8988T (cell line): ENCODE measurements at places on chromosomes 3 and 15.

DNA sequence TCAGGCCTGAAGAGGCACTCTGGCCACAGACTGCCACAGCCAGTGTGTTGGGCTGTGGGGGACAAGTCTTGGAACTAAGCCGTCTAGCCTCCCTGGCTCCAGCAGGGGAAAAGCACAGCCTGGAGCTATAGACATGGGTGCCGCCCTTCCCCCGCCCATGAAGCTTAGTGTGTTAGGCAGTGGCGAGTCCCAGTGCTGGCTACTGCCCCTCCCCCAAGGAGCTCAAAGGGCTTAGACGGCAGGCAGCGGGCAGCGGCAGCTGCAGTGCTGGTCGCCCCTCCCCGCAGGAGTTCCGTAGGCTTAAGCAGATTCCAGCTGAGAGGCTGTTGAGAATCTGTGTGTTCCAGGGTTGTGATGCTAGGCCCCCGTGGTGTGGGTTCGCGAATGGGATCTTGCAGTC lies 135.8 kb upstream of the RORA start:
- no peak for DNase-seq

- DNase-seq = no peak
Measured at GRCh38 chr3:51953445-51953844, 1.7 kb upstream of the GPR62 start.

GRCh38 chr3:58858126-58858525 lies 191.6 kb upstream of the FAM3D start:
- DNase-seq = no peak

GRCh38 chr15:88181613-88182012 lies 74.9 kb downstream of the NTRK3 start:
- DNase-seq = no peak

DNA sequence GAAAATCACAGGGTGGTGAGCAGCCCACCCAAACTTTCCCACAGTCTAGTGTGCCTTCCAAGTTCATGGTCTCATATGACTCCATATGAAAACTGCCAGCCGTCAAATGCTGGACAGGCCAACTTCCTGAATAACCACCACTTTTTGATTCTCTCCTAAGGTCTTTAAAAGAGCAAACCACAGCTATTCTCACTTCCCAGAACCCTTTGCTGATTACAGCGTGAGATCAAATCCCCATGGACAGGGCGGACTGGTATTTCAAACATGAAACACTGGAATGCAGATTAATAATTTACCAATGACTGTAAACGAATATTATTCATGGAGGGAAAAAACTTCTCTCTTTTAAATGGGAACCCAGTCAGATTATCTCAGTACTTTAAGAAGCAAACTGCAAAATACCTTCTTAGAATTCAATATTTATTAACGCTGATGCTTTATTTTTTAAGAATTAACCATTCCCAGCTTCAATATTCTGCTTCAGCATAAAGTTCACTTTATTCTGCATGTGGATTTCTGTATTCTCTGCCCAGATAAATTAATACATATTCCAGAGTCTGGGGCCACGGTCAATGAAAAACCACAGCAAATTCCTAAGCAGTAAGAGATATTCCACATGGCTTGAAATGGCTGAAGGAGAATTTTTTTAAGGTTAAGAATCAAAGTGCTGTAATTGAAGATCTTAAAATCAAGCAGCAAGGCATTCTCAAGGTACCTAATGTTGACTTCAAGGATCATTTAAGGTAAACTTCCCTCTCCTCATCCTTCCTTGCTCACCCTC lies 42.9 kb downstream of the MYO1E start:
- DNase-seq = no peak

- DNase-seq = no peak
Measured at GRCh38 chr3:18445401-18446148, 20.4 kb upstream of the SATB1 start.

GRCh38 chr15:96849271-96849900 lies 518.9 kb downstream of the NR2F2 start:
- no peak for DNase-seq

DNA sequence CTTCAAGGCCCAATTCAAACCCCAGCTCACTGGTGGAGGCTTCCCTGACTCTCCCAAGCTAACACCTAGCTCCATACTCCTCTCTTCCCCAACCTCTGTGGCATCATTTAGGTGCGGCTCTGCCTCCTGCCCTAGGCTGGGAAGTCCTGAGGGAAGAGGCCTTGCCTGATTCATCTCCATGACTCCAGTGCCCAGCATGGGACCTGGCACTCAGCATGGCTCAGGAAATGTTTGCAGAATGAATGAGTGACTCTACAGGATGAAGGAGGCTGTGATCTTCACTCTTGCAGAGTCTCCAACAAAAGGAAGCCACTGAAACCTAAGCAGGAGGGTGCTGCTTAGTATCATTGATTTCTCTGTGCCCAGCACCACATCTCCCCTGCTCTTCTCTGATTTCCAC lies 34.5 kb upstream of the INSYN1 start:
- no peak for DNase-seq

DNA sequence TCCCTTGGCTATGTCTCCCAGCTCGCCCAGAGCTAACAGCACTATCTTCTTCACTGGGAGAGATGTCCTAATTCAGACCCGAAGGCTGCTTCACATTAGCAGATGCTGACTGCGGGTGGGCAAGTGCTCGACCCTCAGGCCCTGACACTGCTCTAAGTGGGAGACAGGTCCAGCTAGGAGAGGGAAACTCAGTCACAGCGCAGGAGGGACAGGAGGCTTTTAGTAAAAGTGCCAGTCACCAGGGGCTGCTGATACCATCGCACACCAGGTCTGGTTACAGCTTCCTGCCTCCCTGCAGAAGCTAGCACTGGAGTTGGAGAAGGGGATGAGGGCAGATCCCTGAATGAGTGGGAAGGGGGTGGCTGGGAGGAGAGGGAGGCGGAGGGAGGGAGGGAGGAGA lies 365.8 kb upstream of the RGMA start:
- no peak for DNase-seq

GRCh38 chr3:89795506-89795905 lies 688.1 kb downstream of the EPHA3 start:
- no peak for DNase-seq

- DNase-seq = no peak
Measured at GRCh38 chr3:83065851-83066460, 1304.5 kb upstream of the GBE1 start.

DNA sequence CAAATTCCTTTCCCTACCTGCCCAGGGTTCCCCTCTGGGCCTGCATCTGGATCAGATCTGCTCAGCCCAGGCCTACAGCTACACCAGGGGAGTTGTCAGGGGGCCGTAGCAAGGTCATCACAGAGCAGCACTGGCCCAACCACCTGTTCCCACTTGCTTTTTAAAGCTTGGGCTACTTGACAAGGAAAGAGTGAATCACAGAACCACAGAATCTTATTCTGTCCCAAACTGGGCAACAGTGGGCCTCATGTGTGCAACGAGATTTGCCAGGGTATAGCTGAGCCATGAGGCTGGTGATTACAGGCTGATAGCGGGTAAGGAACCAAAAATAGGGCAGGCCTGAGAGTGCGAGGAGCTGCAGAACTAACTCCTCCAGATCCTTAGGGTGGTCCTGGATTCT lies 66.7 kb downstream of the MYLK start:
- no peak for DNase-seq

DNA sequence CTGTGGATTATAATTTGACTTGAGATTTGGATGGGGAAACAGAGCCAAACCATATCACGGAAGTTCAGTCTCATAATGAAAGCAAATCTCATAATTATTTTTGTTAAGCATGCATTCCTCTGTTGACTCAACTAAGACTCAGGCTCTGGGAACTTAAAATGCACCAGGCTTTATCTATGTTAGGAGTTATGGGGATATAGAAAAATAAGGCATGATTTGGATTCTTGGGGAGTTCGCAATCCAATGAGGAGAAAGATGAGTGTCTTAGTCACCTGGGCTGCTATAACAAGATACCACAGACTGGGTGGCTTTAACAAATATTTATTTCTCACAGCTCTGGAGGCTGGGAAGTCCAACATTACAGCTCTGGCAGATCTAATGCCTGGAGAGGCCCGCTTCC lies 89.4 kb upstream of the TJP1 start:
- no peak for DNase-seq

DNA sequence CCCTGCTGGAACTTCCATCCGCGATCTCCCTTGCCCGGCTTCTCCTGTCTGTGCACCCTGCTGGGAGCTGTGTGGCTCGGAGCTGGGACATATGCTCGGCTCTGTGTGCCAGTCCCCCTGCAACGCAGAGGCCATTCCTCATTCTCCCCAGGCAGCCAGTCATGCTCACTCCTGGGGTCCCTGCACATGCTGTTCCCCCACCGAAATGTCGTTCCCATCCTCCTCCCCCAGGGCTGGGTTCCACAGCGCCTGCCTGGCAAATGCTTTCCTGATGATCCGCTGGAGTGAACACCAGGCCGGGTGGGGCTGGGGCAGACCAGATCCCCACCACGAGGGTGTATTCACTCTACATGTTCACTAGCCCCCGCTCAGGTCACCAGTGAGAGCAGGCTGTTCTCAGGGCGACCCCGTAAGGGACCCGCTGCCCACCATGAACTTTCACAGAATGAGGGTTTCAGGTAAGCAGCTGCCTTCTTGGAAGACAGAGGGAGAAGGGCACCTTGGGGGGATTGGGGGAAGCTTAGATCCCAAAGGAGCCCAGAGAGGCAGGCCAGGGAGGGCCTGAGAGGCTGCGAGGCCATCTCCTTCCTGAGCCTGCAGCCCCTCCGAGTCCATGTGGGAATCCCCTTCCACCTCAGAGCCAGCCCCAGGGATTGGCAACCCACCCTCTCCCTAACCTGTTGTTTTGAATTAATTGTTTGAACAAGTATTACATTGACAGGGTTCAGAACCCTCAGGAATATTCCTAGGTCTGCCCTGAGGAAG lies 88.7 kb upstream of the IQSEC1 start:
- no peak for DNase-seq

DNA sequence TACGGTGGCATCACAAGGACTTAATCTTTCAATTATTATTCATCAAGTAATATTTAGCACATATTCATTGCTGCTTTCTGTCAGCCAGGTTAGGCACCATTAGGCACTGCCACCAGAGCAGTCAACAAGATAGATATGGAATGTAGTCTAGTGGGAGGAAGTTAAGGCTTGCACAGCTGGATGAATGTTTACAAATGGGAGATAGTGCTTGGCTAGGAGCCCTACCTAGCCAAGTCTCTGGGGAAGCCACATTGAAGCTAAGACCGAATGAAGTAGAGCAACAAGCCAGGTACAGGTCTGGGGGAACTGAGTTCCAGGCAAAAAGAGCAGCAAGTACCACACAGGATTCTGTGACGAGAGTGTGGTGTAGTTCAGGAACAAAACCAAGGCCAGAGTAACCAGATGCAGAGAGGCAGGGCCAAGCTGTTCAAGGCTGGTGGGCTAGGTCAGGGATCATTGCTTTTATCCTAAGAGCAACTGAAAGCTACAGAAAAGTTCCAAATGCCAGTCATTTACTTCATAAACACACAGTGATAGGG lies 33.4 kb upstream of the SCAANT1 start:
- no peak for DNase-seq

DNA sequence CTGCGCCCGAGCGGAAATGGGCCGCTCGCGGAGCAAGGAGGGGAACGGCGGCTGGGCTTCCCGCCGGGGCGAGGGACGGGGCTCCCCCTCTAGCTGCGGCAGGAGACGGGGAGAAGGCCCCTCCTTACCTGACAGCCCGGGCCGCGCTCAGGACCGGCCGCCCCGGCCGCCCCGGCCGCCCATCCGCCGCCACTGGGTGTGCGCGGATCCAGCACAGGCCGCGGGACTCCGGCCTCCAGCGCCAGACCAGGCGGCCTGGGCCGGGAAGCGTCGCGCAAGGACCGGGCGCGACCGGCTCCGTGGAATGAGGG lies 296 bp downstream of the TPRA1 start:
- DNase-seq = no peak

GRCh38 chr15:40830884-40831283 lies 2.4 kb upstream of the PPP1R14D start:
- no peak for DNase-seq

DNA sequence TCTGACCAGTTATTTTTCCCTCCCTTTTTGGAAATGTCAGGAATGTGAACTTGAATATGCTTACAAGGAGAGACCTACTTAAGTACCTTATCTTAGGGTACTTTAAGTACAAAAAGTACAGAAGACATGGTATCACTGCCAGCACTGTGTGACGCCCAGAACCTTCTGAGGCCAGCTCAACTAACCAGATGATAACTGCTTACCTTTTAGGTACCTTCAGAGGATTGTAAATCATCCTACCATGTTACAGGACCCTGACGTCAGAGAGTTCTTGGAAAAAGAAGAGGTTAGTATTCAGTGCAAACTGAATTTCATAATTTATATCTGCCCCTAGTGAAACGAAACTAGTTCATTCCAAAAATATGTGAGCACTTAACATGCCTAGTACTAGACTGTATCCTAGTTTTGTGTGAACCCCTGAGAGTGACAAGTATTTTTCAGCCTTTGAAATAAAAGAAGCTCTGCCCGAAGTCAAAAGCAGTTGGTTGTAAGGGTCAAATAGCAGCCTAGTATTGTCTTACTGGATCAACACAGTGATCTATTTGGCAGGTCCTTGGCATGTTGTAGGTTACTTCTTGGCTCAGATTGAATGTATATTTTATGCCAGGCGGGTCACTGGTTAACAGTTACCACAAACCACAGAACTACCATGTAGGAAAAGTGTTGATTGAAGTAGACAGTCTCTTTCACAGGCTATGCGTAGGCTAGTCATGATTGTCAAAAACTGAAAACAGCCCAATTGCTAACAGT lies 23.8 kb upstream of the SNX22 start:
- DNase-seq = no peak

GRCh38 chr3:159813822-159814531 lies 174.7 kb upstream of the IL12A start:
- DNase-seq = peak; percentile 24
